ENCODE measurements at places on chromosomes 12 and 14. TPM values are rescaled to one million over a fixed set of nuclear protein-coding genes. Genes with fewer than 3 reads are reported as not detected.

GRCh38 chr12:13431041-13431440 lies 234.5 kb downstream of the EMP1 start:
- DNase-seq, result no peak

- DNase-seq, result no peak
Measured at GRCh38 chr12:100584256-100584655, 10.8 kb downstream of the GAS2L3 start.

DNA sequence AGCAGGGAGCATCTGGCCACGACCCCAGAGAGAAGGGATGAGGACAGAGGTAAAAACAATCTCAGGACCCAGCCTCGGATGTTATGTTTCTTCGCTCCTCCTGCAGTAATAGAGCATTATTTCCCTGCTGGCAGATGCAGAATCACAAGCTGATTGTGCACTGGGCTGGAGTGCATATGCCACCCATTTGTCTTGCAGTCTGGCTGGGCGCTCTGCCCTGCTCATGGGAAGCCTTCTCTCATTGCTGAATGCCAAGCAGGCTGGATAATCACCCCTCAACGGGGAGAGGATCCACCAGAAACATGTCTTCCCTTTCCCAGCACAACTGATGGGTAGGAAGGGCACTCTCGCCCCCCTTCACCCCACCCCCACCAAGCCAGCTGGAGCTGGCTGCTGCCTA lies 8.5 kb upstream of the VASH1 start:
- no peak for DNase-seq

DNA sequence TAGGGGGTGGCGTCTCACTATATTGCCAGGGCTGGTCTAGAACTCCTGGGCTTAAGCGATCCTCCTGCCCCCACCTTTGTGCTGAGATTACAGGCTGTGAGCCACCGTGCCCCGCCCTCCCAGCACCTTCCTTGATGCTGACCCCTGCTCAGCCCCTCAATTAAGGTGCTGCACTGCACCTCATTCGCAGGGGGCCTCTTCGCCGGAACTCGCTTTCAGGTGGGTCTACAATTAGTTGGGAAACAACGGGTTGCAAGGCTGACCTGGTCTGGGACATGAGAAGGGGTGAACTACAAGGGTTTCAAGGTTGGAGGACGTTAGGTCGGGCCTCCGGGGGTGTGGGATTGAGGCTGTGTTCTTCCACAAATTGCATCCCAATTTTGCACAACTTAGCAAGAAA lies 1.2 kb upstream of the NOP2 start:
- no peak for DNase-seq

Gene ACTR10
- 92.6 TPM for polyA plus RNA-seq

DNA sequence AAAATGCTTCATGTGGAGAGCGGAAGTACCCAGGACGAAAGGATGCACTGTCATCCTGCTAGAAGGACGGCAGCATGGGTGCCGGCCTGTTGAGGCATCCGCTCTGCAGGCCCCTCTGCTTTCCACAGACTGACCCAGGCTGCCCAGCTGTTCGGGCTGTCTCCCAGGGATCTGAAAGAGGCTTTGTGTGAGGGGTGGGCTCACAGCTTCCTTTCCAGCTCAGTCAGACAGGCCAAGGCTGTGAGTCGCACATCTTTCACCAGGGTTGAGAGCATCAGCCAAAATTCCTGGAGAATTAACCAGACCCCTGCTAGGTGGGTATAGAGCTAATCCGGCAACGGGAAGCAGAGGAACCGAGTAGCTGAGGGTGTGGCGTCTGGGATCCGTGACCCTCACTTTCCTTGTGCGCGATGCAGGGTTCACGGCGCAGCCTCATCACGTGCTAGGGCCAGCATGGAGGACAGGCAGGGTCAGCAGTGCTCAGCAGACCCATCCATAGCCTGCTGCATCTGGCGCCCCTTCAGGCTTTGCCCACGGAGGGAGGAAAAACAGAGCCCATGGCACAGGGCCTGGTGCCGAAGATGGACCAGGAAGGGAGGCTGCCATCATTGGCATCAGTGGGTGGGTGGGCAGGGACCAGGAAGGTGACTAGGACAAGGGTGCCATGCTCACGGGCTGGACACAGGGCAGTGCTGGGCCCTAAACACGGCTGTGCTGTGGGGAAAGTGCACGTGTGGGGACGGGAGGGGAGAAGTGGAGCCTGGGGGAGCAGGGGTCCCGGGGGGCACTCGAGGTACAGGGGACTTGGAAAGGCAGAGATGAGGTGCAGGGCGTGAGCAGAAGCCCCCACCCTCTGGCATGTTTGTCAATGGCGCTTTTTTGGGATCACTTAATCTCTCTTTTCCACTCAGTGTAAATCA lies 9.2 kb upstream of the SIVA1 start:
- no peak for DNase-seq

DNA sequence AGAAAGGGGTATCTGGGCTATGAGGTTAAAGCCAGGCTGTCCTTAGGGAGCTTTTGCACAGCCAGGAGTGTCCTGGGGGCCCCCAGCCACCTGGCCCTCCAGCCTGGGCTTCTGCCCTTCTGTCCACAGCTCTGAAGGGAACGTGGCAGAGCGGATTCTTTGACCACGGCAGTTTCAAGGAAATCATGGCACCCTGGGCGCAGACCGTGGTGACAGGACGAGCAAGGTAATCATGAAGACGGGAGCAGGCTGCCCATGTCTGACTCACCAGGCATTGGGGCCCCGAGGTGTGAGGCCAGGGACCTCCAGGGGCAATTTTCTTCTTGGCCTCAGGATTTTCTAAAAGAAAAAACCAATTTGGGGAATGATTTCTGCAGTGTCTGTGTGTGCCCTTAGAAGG lies 53.1 kb downstream of the FOXN4 start:
- DNase-seq, result no peak

DNA sequence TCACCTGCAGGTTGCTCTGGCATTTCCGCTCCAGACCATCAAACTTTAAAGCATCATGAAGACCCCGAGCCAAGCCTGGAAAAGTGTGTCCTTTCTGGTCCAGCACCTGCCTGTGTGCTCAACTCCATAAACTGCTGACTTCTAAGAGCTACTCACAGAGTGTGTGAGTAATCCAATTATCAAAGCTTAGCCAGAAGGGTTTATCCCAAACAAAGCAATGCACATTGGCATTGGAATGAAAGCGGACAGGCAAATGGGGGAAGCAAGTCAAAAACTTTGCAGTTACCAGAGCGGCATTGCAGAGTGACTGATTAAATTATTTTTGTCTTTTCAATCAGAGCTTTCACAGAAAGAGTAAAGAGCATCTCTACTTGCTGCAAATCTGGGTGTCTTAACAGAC lies 1262.4 kb upstream of the SEL1L start:
- no peak for DNase-seq
